Dermis microvascular lymphatic vessel endothelial cell (primary cell): ENCODE measurements at places on chromosomes 7 and 10. TPM values are rescaled to one million over a fixed set of nuclear protein-coding genes. Genes with fewer than 3 reads are reported as not detected.

Gene SLC25A13
- 21.6 and 30.1 TPM in 2 replicates for total RNA-seq

Gene PALD1
- 177 and 179 TPM in 2 replicates for total RNA-seq

Gene IL6
- total RNA-seq, result 0.25 and 0.39 TPM in 2 replicates

Gene HOXA9
- total RNA-seq, result 3.2 and 4.7 TPM in 2 replicates

Gene NPC1L1
- total RNA-seq, result not detected in 2 replicates

Gene CAV1
- total RNA-seq, result 644 and 1,184 TPM in 2 replicates

Gene NEUROD6
- not detected in 2 replicates for total RNA-seq

Gene PRLHR
- total RNA-seq, result not detected in 2 replicates

Gene PRSS37
- not detected in 2 replicates for total RNA-seq

- DNase-seq, result no peak
Observed at GRCh38 chr10:72850861-72851260, 42.7 kb upstream of the OIT3 start.

DNA sequence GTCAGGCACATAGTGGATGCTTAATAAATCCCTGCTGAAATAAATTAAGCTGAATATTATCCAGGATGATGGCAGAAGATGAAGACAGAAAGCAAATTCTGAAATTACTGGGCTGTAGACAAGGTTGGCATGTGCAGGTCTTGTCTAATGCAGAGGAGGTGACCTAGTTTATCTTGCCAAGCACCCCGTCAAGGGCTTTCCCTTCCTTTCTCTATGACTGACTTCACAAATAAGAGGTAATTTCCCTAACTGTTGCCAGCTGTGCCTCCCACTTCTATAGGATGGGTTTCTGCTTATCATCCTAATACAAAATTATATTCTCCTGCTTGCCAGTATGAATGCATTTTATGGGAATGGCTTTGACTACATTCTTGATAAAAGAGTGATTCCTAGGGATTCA lies 38.0 kb downstream of the LHFPL3 start:
- DNase-seq, result no peak

DNA sequence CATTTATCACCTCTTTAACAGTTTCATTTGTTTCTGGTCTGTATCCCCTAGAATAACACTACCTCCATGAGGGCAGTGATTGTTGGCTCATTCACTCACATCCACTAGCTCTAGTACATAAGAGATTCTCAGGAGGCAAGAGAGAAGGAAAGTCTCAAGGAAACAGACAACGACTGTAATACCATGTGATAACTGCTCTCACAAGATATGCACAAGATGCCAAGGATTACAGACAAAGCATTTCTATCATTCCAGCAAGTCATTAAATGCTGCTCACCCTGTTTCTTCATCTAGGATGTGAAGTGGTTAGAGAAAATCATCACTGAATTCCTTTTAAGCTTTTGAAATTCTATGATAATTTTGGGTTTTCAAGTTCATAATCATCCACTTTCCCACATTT lies 115.3 kb downstream of the HIBADH start:
- no peak for DNase-seq

DNA sequence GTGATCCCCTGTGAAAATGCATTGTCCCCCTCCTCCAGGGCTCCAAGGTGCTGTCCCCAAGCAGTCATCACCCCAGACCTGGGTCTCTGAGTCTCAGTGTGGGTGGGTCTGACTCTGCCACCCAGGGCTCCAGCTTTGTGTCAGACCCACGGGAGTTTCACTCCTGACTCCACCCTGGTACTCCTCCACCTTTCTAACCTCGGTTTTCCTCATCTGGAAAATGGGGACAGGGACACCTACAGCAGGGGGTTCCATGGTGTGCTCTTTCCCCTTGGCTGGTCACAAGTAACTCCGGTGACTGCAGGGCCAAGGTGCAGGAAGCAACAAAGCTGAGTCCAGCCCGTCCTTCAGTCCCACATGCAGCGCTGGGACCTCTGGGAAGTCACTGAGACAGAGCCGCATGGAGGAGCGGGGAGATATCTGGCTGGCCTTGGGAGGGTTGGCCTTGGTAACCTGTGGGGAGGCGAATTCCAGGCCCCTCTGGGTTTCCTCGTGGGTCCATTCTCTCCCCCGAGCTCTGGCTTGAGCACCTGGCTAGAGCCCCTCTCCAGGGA lies 41.8 kb upstream of the RABGEF1 start:
- DNase-seq, result no peak

- no peak for DNase-seq
Observed at GRCh38 chr10:102621443-102622325, 22.6 kb upstream of the TRIM8 start.

DNA sequence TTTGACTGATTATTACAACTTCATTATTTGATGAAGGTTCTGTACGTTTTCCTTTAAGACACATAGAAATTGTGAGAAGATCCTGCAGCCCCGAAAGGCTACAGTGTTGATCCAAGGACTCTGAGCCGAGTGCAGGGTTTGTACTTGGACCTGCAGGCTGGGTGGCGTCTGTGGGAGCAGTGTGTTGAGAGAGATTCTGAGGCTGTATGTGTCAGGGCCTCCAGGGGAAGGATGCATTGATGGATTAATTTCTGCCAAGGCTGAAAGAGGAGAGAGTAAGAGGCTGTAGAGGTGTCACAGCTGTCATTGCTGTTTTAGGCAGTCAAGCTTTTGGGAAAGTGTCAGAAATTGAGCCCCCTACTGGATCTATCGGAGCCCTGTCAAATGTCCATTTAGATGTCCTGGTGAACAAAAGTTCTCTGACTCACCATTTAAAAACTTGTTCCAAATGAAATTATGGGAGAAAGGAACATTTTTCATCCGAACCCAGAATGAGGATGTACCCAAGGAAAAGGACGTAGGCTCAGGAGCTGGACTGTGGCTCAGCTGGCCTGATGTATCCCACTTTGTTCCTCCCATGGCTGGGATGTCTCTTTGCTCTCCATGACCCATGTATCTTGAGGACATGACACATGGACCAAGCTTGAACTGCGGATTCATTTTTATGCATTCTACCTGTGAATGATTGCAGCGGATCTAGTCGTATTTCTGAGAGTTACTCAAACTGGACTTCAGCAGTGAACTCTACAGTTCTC lies 102.2 kb downstream of the TCF7L2 start:
- DNase-seq, result no peak

DNA sequence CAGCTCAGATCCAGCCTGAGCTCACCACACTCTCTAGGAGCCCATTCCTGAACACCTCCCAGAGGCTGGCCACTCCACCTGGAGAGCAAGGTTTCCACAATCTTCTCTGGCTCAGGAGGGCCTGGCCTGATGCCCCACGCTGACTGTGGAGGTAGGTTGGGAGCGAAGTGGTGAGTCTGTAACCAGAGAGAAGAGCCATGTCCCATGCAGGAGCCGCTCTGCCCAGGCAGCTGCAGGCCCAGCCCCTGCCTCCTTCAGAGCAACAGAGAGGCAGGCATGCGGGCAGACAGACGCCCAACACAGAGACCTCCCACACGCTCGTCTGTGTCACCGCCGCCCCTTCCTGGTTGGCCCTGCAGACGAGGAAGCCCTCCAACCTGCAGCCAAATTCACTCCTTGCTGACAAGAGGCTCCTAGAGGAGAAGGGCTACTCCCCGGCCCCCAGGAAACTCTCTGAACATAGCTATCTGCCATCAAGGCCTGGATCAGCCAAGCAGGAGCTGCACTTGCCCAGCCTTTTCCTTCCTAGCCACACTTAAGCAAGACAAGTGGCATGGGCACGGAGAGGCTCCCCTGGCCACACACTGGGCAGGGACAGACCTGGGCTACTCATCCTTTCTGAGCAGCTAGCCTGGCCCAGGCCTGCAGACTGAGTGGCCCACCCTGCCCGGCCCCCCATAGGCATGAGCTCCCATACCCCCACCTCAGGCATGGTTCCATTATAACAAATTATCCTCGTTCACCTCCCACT lies 101.9 kb downstream of the GRID1 start:
- no peak for DNase-seq

GRCh38 chr7:72057796-72058195 lies 354.3 kb downstream of the CALN1 start:
- DNase-seq, result no peak

DNA sequence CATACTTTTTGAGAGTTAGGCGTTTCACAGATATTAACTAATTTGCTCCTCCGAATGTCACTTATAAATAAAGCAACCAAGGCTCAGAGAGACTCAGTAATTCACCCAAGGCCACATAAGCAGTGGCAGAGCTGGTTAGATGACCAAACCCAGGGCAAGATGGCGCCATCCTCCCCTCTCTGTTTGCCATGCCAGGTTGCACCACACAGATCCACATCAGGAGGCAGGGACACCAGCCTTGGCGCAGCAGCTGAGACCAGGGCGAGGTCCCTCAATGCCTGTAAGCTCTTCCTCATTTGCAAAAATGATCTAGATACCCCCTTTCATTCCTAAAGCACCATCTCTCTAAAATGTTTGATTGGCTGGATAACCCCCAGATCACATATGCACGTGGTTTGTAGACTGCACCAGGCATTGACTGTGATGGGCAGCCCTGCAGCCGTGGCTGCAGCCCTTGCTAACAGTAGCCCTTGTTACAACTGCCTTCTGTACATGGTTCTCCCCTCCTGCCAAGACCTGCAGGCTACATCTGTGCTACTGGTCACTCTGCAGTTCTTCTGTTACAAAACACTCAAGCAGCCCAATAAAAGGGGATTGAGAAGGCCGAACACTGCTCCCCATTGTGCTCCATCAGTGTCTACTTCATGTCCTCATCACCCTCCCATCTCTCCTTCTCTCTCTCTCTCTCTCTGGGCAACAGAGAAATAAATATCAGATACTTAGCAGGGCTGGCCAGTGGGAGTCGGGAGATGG lies 298.6 kb downstream of the PRPF18 start:
- DNase-seq, result no peak

DNA sequence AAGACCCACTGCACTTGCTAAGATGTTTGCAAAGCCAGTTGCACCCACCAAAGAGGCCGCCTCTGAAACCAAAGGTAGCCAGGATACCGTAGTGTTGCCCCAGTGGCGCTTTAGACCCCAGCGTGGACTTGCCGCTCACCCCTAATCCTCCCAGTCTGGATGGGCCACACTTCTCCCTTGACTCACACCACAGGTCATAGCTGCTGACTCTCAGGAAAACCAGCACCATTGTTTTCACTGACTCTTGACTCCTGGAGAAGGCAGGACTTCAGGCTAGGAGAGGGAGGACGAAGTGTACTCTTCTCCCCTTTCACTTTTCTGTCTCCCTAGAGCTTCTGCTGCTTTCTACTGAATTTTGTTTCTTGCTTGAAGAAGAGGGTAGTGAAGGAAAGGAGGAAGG lies 22.3 kb downstream of the RAB19 start:
- no peak for DNase-seq

GRCh38 chr10:59595593-59595992 lies 114.1 kb downstream of the SLC16A9 start:
- DNase-seq, result no peak

DNA sequence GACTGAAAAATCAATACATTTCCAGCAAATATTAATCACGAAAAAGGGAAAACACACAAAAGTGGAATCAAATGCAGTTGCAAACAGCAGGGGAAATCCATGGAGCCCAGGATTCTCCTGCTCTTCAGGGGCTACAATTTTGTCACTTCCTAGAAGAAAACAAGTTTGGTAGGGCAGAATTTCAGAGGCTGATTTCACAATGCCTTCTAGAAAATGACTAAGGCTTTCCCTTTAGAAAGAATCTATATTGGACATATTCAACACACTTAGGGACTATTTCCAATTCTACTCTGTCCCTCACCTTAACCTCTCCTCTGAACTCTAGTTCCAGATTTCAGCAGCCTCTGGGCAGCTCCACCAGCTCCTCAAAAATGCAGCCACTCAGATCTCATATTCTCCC lies 111.3 kb downstream of the HECTD2 start:
- no peak for DNase-seq

- no peak for DNase-seq
Observed at GRCh38 chr10:664301-664700, 25.2 kb downstream of the DIP2C start.

DNA sequence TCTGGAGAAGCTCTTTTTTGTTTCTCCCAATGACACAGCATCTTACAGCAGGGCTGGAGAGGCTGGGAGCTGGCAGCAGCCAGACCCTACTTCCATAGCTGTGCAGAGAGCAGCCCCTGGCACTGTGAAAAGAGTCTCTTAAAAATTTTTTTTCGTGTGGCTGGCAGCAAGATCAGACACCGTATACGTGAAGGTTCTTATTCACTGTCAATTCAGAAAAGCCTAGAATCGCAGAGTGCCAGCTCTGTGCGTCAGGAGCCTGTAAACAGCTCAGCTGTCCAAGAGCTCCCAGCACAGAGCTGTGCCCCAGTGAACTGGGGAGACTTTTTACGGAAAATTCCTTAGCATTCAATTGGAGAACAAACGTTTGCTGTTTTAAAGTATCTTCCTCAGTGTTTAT lies 6.5 kb downstream of the BAG3 start:
- no peak for DNase-seq

DNA sequence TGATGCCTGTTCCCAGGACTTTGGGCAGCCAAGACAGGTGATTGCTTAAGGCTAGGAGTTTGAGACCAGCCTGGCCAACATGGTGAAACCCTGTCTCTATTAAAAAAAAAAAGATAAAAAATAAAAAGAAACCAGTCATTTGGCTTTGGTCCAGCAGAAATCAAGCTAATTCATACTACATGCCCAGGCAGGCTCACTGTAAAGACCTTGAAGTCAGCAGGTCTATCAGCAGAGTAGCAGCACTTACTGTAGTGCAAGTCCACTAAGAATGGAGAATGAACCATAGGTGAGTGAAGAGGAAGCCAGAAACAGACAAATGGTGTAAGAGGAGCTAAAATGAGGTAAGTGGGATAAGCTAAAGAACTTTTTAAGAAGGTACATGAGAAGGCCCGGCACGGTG lies 24.7 kb downstream of the PSPH start:
- no peak for DNase-seq

DNA sequence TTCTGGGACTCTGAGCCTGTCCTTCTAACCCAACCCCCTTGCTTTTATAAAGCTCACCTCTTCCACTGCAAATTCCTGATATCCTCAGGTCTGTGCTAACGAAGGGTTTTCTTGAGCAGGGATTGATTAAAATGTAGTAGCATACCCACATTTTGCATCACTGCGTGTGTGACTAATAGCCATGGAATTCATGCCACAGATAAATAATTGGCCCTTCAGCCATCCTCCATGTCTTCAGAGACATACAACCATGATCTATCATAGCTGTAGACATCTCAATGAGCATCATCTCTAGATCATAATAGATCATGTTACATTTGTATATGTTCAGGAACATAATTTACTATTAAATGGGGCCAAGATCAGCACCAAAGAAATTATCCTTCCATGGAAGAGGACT lies 990.3 kb downstream of the KCNMA1 start:
- no peak for DNase-seq
